Brain pericyte (primary cell): ENCODE measurements at places on chromosomes 1 and 21.

- DNase-seq, result no peak
These were observed 10.2 kb upstream of the SSBP3 start for GRCh38 chr1:54416435-54416834.

DNA sequence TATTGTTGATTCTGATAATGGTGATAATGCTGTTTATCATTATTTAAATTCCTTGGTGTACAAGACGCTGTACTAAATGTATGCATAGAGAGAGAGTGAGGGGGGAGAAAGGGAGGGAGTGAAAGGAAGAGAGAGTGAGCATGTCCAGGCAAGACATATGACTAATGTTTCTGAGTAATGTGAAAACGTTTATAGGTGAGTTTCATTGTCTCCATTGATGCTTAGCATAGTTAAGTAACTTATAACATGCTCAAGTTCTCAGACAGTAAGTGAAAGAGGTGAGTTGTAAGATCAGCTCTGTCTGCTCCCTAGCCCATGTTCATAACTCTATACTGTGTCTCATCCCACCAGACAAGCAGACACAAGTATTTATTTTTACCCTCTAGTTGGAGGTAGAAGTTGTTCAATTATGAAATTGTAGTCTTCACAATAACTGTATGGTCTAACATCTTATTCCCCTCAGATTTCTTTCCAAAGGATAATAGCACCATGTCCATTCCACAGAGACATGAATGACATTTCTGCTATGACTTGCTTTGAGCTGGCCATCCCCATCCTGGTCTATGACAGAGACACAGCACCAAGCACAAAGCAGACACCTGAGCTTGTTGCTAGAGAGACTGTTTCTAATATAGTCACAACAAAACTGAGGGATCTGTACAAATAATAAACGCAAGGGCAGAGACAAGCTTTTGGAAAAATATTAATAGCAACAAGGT is 285.1 kb downstream of the CACNA1E start:
- DNase-seq, result no peak

- DNase-seq, result no peak
These were observed 12.9 kb upstream of the RNU1-4 start for GRCh38 chr1:16727190-16728111.

GRCh38 chr1:39995973-39996393 is 41.0 kb downstream of the MFSD2A start:
- DNase-seq, result no peak

DNA sequence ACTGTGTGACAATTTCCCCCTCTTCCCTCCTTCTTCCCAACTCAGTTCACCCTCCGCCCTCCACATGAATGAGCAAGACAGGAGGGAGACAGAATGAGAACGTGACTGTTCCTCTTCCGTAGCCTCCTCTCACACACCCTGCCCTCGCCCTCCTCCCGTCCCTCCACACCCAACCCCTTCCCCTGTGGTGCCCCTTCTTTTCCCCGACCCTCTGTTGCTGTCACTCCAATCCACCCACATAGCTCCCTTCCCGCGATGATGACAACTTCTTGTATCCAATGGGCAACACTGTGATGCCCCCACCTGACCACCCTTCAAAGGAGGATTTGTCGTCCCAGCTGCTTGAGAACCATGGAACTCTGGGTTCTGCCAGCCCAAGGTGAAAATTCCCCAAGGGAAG is 41.4 kb upstream of the COX20 start:
- no peak for DNase-seq

GRCh38 chr1:115224636-115225035 is 113.4 kb downstream of the NGF start:
- no peak for DNase-seq

DNA sequence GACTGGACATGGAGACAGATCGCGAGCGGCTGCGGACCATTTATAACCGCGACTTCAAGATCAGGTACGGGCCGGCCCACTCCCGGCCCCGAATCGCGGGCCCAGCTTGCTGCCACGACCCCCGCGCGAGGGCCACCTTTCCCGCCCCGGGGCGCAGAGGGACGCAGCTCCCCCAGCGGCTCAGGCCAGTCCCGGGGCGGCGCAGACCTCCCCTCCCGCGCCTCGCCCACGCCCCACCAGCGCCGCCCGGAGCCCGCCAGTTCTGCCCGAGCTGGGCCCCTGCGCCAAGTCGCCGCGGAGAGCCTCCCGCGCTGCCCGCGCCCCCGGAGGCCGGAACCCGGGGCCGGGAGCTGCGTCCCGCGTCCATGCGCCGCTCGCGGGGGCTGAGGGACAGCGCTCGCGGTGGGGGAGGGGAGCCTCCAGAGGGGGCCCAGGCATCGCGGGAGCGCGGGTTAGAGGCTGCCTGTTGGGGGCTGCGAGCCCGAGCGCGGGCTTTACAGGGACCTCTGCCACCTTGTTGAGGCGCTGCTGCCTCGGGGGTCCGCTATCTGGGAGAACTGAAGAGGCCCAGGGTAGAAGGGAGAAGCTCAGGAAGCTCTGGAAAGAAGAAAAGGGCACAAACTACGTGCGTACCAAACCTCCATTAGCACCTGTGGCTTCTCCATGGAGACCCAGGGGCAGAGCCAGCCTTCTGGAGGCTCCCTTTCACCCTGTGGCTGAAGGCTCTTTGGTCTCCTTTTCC is 698 bp downstream of the MOV10 start:
- DNase-seq, result no peak

- no peak for DNase-seq
These were observed 164.9 kb downstream of the DYRK1A start for GRCh38 chr21:37531431-37531932.

DNA sequence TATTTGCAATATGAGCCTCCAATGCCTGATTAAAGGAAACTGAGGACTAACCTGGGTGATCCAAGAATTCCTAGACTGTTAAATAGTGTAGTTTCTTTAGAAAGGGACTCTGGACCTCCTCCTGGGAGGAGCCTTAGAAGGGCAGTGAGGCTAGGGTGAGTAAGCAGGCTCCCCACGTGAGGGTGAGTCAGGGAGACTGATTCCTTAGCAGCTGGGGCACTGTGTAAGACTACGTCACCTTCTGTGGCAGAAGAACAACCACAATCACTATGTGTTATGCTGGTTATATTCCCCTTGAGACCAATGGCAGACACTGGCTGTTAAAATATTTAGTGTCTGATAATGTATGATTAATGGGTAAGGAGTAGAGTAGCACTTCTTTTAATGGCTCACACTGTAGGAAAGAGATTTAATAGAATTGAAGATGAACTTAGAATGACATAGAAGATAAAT is 53.3 kb upstream of the SYT14 start:
- peak; percentile 91 for DNase-seq

DNA sequence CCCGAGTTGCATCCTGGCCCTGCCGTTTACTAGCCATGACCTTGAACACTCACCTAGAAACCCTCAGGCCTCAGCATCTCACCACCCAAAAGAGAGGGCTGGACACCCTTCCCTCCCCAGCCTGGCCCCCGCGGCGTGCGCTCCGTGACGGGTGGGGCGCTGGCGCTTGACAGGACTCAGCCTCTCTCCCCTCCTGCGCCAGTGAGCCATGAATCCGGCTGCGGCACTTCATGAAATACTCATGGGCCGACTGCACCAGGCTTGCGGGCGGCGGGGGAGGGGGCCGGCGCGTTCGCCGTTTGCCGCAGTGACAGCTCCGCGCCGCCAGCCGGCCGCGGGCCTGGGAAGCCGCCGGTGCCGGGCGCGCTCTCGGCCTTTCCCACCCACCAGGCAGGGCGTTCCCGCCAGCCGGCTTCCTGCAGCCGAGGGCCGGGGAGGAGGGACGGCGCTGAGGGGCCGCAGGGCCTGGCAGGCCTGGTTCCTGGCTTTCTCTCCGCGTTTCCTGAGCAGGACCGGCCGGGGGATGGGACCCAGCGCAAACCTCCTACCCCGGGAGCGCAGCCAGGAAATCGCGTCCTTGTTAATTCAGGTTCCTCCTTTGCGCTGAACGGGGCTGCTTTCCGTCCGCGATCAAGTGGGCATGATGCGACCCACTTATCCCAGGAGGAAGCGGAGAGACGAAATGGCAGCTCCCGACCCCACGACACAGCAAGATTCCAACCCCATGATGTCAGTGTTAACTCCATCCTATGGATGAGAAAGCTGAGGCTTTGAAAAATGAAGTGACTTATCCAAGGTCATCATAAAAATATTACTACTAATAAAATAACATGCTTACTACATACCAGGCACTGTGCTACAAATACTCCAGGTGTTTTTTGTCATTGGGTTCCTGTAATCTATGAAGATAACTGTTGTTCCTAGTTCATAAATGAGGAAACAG is 9.1 kb upstream of the LUZP1 start:
- no peak for DNase-seq

GRCh38 chr1:11569551-11569950 is 84.7 kb downstream of the FBXO2 start:
- no peak for DNase-seq

DNA sequence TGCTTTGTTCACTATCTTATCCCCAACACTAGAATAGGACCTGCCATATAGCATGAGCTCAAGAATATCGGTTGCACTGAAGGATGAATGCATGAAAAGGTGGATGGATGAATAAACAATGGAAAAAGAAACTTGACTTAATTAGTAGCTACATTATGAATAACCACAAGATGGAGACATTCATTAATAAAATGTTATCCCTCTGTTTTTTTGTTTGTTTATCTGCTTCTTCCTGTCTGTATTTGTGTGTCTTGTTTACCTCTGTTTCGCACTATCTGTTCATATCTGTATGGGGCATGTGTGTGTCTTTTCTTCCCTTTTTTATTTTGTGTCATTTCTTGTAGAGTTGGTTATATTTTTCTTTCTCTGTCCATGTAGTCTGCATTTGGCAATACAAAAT is 1.1 kb upstream of the OR14I1 start:
- DNase-seq, result no peak

- no peak for DNase-seq
These were observed 620.2 kb downstream of the PLPP3 start for GRCh38 chr1:55959136-55959548.

DNA sequence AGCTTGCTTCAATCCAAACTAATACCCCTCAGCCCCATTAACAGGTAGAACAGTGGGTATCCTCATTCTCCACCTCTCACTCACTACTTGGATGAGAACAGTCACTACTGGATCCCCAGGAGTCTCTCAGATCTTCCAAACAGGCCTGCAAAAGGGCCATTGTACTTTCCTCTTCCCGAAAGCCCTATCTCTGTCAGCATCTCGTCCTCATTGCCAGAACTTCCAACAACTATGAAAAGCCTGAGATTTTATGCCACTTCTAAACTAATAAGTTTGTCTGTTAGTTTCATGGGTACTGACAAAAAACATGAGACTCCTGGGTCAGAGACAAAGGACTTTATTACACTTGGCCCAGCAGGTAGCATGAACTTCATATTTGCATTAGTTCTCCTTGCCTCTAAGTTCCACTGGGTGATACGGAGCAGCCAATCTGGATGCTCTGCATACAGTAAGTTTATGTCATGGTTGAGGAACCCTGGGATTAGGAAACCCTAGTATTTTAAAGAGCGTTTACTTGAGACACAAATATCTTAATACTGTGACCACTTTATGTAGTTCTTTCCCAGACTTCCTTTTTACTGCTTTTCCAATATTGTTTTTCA is 38.1 kb downstream of the VANGL2 start:
- DNase-seq, result no peak

DNA sequence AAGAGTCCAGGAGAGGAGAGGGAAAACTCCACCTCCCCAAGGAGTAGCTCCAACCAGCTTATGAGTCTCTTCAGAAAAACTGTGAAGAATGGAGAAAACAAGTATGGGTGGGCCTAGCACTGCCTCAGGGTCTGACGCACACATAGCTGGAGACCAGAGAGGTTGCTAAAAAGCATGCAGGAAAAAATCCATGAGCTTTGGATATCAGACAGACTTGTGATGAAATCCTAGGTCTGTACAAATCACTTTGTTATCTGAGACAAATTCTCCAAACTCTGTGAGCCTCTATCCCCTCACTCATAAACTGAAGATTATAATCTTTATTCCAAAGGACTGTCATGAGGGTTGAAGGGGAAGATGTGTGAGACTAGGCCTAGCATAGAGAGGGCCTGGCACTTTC is 141.5 kb upstream of the FGGY start:
- no peak for DNase-seq

- no peak for DNase-seq
These were observed 9.8 kb upstream of the F5 start for GRCh38 chr1:169595764-169596711.

DNA sequence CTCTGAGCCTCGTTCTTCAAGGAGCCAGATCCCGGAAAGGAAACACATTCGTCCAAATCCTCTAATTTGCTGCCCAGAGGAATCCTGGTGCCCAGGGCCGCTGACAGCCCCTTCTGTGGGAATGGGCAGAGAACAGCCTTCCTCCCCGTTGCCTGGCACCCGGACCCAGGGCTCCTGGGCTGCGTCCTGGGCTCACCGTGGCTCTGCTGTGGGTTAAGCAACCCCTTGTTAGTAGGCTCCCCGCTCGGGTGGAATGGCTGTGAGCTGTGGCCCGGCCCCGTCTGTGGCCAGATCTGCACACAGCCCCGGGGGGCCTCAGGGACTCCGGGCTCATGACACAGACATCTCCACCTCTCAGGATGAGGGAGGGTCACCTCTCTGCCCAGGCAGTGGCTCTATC is 122.9 kb upstream of the ARHGEF16 start:
- no peak for DNase-seq

GRCh38 chr1:233387585-233387984 is 60.1 kb downstream of the MAP3K21 start:
- no peak for DNase-seq

GRCh38 chr21:44273046-44273445 is 11.3 kb upstream of the DNMT3L start:
- no peak for DNase-seq

DNA sequence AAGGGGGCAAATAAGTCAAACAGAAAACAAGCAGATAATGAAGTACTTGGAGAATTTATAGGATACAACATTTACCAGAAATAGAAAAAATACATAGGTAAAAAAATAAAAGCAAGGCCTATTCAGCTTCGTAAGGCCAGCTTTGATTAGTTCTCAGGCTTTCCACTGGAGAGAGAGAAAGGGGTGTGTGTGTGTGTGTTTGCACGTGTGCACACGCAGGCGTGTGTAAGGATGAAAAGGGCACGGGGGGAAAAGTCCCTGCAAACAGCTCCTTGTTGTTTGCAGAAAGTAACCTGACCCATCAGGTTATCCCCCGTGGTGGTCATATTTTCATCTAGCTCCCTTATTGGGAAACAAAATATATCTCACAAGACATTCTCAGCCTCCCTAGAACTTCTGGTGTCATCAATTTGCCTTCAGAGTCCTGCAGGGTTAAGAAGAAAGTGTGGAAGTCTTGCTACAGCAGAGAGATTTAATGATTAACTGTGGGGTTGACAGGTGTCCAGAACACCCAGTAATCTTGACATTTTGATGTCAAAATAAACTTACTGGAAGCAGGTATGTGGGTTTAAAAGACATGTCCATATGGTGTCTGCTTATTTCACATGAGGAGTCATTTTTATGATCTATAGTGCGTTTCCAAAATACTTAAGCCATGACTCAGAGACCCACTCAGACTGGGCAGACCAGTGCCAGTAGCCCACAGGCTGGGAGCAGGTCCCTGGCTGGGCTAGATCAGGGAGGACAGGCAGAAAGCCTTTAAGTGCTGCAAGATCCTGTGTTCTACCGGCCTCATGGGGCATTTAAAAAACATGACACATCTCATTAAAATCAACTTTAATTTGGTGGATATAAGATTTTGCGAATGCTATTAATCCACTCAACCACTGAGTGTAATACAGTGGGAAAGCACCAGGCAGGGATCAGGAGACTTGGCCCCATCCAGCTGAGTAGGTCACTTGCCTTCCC is 487.6 kb upstream of the CAMK1G start:
- no peak for DNase-seq
